ENCODE measurements at places on chromosomes 11 and 22.

GRCh38 chr11:460331-461199, 10.5 kb downstream of the PTDSS2 start:
- DNase-seq = no peak

- no peak for DNase-seq
Observed at GRCh38 chr11:36508743-36509142, 1.3 kb downstream of the TRAF6 start.

GRCh38 chr11:36432093-36432469, 78.0 kb downstream of the TRAF6 start:
- DNase-seq = no peak

DNA sequence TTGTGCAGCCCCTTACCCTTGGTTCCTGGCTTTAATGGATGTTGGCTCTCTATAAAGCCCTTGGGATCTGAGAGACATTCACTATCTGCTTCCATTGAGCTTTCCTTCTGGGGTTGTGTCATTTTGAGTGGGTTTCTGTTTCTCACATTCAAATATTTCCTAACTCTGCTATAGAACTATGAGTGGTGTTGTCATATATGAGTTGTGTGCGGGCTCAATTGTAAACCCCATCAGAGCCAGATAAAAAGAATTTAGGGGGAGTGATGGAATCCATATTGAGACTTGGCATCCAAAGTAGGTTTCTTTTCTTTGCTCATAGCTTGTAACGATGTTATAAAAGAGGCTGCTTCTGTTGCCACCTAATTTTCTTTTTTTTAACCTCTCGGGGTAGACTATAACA, 41.8 kb upstream of the SPON1 start:
- no peak for DNase-seq

- DNase-seq = no peak
Observed at GRCh38 chr11:105632316-105632715, 22.4 kb downstream of the GRIA4 start.

DNA sequence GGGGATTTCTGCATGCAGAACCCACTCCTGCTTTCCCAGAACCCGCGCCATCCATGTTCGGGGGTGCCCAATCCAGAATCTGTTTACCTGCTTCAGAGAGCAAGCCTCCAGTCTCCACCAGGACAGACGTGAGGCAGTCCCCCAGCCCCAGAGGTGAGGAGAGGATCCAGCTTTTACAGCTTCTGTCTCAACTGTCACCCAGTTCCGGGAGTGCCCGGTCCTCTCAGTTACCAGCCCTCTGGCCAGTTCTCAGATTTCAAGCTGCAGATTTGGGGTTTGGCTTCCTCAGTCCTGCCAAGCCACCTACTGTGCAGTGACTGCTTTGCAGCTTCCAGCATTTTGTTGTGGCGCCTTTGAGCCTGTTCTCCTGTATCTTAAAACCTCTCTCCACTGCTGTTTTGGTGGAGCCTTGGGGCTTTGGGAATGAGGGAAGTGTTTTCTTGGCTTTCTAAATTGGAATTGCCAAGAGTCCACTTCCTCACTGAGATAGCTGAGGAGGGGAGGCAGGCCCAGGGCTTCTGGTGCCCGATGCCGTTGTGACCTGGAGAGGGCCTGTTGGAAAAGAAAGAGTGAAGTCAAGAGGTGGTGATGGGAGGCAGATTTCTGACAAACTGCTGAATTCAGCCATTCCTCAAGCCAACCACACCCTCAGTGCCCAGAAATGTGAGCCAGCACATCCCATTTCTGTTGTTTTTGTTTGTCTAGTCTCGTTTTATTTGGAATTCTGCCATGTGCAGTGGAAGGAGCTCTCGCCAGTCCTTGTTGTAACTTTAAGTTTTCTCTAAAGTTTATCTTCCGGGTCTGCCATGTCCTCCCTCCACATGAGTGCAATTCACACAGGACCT, 513.4 kb downstream of the TBC1D22A start:
- DNase-seq = no peak

- no peak for DNase-seq
Observed at GRCh38 chr11:28860893-28861292, 752.7 kb downstream of the METTL15 start.

DNA sequence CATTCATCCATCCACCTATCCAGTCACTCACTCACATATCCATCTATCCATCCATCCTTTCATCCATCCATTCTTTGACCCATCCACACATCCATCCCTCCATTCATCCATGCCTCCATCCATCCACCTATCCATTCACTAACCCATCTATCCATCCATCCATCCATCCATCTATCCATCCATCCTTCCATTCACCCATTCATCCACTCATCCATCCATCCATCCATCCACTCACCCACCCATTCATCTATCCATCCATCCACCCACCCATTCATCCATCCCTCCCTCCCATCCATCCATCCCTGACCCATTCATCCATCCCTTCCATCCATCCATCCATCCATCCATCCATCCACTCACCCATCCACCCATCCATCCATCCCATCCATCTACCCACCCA, 4.9 kb upstream of the MUC2 start:
- no peak for DNase-seq

DNA sequence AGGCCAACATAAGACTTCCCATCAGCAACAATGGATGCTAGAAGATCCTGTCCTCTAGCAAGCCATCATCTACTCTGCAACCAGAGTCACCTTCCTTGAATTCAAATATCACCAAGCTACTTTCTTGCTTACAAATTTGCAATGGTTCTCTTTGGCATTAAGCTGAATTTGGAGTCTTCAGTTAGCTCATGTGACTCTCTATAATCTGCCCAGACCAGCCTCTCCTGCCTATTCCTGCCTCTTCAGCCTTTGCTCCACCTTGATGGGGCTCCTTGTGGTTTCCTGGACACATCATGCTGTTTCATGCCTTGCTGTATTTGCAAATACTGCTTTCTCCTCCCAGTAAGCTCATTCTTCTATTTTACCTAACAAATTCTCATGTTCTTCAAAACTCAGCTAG, 82.3 kb downstream of the RASSF10 start:
- DNase-seq = no peak

GRCh38 chr11:132779497-132779896, 752.8 kb downstream of the OPCML start:
- DNase-seq = no peak

DNA sequence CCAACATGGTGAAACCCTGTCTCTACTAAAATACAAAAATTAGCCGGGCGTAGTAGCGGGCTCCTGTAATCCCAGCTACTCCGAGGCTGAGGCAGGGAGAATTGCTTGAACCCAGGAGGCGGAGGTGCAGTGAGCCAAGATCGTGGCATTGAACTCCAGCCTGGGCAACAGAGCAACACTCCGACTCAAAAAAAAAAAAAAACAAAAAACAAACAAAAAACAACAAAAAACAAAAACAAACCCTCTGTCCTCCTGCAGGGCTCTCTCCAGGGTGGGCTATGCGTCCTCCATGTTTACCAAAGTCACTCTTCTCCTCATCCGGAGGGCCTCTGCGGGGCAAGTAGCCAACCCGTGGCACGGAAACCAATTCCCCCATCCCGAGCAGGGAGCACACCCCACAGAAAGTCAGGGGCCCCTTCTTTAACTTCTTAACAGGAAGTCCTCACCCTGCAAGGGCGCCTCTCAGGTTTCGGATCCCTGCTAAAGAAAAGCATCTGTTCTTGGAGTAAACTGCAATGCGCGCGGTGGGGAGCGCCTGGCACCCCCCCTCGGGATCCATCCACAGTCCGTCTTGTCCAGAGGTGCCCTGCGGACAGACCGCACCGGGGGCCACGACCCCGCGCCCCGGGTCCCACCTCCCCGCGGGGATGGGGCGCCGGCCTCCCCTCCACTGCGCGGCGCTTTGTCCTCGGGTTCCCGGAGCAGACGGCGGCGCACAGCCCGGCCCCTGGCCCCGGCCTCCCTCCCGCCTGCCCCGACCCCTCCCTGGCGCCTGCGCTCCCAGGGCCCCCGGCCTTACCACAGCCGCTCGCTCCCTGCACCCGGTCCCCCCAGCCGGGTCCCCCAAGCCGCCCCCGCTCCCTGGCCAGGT, 712 bp downstream of the CERK start:
- no peak for DNase-seq

DNA sequence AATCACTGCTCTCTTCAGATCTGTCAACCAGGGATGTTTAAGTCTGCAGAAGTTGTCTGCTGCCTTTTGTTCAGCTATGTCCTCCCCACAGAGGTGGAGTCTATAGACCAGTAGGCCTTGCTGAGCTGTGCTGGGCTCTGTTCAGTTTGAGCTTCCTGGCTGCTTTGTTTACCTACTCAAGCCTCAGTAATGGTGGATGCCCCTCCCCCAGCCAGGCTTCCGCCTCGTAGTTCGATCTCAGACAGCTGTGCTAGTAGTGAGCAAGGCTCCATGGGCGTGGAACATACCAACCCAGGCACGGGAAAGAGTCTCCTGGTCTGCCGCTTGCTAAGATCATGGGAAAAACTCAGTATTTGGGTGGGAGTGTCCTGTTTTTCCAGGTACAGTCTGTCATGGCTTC, 27.6 kb upstream of the CASP12 start:
- DNase-seq = no peak

- no peak for DNase-seq
Observed at GRCh38 chr11:44950031-44950624, 555 bp downstream of the TP53I11 start.
